ENCODE measurements at places on chromosomes 4 and X.

DNA sequence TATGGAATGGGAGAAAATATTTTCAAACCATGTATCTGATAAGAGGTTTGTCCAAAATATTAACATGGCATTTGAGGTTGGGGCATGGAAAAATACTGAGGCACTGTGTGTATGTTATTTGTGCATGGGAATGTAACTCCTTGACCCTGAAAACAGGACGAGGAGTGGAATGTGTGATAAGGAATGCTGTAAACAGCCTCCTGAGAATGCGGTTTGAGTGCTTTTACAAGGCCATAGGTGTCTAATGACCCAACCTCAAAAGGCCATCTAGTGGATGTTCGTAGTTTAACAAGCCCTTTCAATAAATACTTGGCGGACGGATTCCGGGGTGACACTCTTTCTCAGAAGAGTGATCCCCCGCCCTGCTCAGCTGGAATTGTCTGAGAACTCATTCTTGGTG, 162.9 kb upstream of the USP9X start:
- no peak for DNase-seq

GRCh38 chr4:91914176-91914804, 389.5 kb upstream of the GRID2 start:
- no peak for DNase-seq

DNA sequence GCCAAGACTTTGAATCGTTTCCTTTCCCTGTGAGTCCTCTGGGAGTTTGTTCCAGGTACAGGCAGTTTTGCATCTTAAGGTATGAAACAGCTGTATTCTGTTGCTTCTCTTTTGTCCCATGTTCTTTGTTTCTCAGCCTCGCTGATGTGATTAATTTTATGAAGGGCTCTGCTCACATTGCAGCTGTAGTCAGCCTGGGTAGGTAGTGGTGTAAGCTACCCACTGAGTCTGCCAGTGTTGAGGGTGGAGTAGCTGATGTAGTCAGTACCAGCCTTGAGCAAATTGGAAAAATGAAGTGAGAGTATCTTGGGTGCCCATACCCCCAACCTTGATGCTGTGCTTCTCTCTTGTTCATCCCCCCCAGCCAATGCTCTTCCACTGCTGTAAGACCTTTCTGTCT, 139.6 kb upstream of the SMIM31 start:
- no peak for DNase-seq

GRCh38 chrX:140815868-140816267, 106.3 kb downstream of the LINC00632 start:
- no peak for DNase-seq

GRCh38 chrX:8323356-8323755, 141.3 kb upstream of the VCX3B start:
- DNase-seq: no peak

DNA sequence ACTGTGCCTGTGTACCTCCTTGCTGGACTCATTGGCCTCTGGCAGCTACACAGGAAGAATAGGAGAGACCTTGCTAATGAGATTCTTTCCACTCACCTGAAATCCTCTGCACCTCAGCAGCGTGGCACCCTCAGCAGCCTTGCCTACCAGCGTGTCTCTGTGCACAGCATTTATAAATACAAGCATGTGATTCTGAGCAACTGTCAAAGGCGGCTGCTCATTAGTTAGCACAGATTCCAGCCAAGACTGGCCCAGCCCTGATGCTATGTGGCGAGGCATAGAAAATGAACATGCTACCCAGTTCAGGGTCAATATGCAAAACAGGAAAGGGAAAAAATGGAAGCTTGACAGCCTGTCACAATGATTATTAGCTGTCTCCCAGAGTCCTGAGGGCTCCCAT, 298.0 kb downstream of the C4orf33 start:
- no peak for DNase-seq

DNA sequence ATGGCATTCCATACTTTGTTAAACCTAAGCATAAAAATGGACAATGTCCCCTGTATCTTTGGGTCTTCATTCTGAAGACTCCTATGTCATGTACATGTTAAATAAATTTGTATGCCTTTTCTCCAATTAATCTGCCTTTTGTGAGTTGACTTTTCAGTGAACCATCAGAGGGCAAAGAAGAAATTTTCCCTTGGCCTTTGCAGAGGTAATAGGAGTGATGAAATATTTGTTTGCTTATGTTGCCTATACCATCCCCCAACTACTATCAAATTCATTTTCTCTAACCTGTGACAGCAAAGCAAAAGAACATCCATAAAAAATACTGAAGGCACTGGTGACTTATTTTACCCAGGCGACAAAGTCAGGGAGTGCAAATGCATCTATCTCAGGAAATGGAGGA, 18.2 kb downstream of the NAAA start:
- no peak for DNase-seq

GRCh38 chr4:94354474-94354896, 11.8 kb upstream of the HPGDS start:
- DNase-seq: no peak

- peak; percentile 12 for DNase-seq
Observed at GRCh38 chr4:102554482-102554881, 53.3 kb downstream of the NFKB1 start.

All from frontal cortex (tissue), 4 donors.